Right ventricle myocardium inferior (tissue), 1 donor: ENCODE measurements at places on chromosomes 5 and 9.

GRCh38 chr5:143405063-143405848 lies 1.8 kb upstream of the NR3C1 start:
- peak; percentile 94 for DNase-seq

DNA sequence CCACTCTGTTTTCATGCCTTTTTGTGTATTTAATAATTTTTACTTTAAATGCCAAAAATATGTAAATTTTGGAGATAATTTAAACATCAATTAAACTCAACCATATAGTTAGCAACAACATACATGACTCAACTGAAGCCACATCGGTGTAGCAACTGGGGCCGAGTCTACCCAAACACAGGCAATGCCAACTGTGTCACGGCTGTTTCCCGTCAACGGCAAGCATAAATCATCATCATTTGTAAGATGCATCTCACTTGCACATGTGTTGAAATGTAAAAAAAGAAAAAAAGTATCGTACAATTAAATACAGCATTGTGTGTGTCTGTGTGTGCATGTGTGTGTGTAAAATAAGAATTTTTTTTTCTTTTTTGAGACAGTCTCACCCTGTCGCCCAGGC lies 160.1 kb upstream of the TAS2R1 start:
- DNase-seq: no peak

DNA sequence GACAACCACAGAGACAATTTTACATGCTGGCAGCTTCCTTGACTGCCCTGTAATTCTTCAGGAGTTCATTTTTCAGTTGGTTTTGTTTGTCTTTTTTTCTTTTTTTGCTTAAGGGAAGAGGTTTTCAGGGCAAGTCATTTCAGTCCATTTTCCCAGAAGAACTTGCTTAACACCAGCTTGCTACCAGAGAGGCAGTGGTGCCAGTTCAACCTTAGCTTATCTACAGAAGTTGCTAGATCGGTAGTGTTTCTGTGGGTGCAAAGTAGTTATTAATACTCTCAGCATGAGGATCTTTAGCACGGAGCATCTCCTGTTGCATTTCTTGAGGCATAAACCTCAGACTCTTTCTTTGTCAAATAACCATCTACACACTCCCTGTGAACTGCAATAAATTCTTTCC lies 1.1 kb downstream of the SPEF2 start:
- no peak for DNase-seq

DNA sequence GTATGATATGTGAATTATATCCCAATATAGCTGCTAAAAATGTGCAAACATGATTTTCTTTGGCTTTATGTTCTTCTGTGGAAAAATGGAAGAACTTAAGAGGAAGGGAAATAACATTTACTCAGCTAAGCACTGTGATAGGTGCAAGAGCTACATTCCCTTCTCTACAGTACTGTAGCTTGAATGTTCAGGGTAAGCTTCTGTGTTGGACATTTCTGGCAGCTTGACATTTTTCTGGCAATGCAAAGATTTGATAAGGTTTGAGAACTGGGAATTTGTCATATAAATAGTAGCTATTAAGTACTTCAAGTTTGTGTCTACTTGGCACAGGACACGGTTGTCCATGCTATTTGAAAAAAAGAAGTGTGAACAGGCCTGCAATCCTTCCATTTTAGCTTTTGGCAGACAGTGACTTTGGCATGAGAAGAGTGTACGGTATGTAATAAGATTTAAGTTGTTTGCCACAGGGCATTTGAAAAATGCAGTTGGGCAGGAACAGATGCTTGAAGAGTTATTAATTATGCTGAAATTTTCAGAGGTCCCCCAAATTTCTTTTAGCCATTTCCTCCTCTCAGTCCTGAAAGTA lies 77.6 kb downstream of the KIF4B start:
- no peak for DNase-seq

GRCh38 chr5:2986301-2986700 lies 234.8 kb upstream of the IRX2 start:
- no peak for DNase-seq

GRCh38 chr9:94952565-94953373 lies 226.3 kb downstream of the AOPEP start:
- DNase-seq: no peak
